Stimulated activated CD8-positive, alpha-beta memory T cell treated with anti-CD3 and anti-CD28 coated beads, Interleukin-4, amount 100 ng/mL, for 24 hours (primary cell): ENCODE measurements at places on chromosomes 16 and 17.

- DNase-seq: no peak
These were observed 23.3 kb upstream of the HOXB13 start for GRCh38 chr17:48751733-48752398.

- DNase-seq: no peak
These were observed 1028.5 kb downstream of the CDH8 start for GRCh38 chr16:61007694-61008093.

GRCh38 chr17:38546396-38546795 is 59.4 kb downstream of the SRCIN1 start:
- no peak for DNase-seq

- DNase-seq: no peak
These were observed 22.2 kb downstream of the MYL4 start for GRCh38 chr17:47231334-47231733.

- no peak for DNase-seq
These were observed 13.3 kb downstream of the MPRIP start for GRCh38 chr17:17055286-17056155.

- no peak for DNase-seq
These were observed 54.8 kb downstream of the USP43 start for GRCh38 chr17:9700136-9700535.

DNA sequence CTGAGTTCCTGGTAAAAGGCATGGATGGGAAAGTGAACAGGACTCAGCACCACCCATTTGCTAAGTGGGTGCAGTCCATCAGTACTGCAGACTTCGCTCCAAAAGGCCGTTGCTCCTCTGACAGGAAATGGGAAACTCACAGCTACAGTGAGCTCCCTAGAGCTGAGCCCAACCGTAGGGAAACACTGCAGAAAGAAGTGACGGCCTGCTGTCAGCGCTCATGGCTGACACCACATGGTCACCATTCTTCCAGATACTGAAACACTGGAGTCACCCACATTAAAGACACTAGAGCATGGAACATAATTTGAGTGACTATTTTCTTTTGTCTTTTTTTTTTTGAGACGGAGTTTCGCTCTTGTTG is 31.9 kb downstream of the UBE2O start:
- DNase-seq: no peak

GRCh38 chr17:8015957-8016631 is 13.7 kb downstream of the GUCY2D start:
- DNase-seq: no peak

DNA sequence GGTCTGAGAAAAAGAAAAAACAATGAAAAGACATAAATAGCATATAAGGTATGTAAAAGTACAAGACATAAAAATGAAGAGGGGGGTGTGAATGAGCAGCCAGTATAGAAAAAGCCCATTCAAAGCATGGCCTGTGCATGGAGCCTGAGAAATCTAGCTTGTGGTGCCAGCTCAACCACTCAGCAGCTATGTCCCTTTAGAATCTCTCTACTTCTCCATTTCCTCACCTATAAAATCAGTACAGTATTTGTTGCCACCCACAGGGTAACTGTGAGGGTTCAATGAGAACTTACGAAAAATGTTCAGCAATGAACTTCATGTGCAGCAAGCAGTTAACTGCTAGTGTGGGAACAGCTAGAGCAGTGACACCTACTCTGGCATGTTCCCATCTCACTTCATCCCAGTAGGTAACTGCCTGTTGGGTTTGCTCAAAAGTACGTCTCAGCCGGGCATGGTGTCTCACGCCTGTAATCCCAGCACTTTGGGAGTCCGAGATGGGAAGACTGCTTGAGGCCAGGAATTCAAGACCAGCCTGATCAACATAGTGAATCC is 15.3 kb downstream of the CYTH1 start:
- no peak for DNase-seq

GRCh38 chr17:332558-333322 is 19.9 kb downstream of the RPH3AL start:
- no peak for DNase-seq

DNA sequence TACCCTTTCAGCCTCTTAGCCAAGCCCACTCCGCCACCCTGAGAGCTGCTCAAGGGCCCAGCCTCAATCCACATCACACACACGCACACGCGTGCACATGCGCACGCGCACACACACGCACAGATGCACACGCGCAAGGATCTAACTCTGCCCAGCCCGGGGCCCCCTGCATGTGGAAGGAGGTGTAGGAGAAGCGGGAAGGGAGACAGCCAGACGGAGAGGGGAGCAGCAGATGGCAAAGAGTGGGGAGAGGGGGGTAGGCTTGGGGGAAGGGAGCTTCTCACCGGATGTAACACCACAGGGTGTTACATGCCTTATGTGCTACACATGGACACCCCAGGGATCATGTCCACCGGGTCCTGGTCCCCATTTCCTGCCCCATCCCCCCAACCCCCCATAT is 15.3 kb downstream of the DLG4 start:
- no peak for DNase-seq

- no peak for DNase-seq
These were observed 43.2 kb downstream of the RAI1 start for GRCh38 chr17:17724307-17725010.

GRCh38 chr17:42457107-42457792 is 1.4 kb upstream of the ATP6V0A1 start:
- DNase-seq: no peak

DNA sequence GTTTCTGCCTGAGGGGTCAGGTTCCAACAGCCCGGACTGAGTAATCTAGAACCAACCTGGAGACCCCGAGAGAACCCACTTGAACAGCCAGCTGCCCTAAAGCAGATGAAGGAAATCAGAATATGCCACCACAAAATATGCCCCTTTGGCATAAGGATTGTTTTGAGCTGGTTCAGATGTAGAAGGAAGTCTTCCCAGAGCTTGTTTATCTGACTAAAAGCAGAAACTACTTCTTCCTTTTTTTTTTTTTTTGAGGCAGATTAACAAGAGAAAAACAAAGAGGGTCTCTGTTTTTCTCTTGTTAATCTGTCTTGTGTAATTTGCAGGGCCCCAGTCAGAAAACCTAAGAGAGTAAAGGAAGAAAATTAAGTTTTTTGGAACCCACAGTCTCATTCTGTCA is 53.0 kb downstream of the PECAM1 start:
- DNase-seq: no peak

GRCh38 chr17:80588702-80589383 is 44.2 kb downstream of the RPTOR start:
- no peak for DNase-seq

GRCh38 chr17:66309793-66310192 is 7.4 kb downstream of the PRKCA start:
- DNase-seq: no peak

- DNase-seq: no peak
These were observed 17.1 kb downstream of the ST6GALNAC1 start for GRCh38 chr17:76626442-76626841.

- no peak for DNase-seq
These were observed 22.3 kb upstream of the SMPD3 start for GRCh38 chr16:68470461-68471150.

- no peak for DNase-seq
These were observed 53.9 kb downstream of the AIPL1 start for GRCh38 chr17:6380915-6381438.

DNA sequence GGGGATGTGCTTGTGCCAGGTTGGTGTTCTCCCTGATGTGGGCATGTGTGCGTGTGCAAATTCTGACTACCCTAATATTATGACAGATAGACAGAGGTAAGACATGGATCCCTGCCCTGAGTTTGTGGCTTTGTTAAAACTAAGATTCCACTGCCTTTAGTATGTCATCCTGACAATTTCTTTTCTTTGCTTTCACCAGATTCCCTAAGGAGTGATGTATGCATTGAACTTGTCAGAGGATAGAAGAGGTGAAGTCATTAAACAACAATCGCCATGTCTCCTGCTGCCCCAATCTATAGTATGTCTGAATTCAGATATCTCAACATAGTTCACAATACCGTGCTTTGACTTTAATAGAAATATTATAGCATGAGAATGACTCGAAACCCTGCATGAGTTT is 137.1 kb upstream of the ELAC2 start:
- DNase-seq: no peak

DNA sequence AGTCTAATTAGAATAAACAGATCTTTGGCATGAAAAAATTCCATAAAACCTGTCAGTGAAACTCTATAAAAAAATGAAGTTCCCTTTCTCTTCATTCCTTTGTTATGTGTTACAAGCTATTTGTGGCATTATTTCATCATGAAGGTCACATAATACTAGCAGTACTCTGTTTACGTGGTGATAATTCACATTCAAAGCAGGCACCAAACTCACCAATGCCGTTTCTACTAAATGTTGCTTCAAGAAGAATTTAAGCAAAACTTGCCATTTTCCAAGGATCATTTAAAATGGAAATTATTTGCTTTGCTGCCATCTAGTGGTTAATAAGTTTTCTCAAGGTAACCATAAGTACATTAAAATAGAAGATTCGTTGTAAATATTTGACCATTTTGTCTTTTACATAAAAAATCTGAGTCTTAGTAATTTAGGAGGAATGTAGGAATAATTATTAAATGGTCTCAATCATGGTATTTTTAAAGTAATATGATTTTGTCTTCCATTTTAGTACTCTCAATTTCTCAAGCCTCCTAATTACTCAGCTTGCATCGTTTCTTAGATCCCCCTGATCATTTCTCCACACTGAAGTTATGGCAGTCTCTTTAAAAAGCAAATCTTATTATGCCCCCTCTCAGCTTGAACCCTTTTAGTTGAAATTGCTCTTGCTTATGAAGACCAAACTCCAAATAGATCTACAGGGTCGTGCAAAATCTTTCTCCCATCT is 80.8 kb downstream of the OMG start:
- no peak for DNase-seq

DNA sequence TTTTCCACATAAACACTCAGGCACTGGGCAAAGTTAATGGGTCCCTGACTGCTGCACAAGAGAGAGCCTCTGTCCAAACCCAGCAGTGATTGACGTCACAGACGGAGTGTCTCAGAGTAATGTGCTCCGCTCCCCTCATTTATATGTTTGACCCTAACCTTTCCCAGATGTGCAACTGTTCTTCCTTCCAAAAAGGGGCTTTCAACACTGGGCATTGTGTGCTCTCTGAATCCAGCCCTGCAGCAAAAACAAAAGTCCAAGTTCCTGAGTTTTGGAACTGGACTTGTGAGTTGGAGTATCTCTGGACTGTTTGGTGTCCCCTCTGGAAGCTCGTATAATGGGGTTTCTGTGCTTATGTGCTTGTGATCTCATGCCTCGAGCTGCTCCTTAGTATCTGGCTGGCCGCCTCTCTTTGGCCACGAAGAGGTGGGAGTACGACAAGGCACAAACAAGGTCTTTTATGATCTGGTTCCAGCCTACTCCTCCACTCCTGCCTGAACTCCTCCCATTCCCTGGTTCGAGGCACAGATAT is 76.4 kb upstream of the SMIM36 start:
- DNase-seq: no peak

- no peak for DNase-seq
These were observed 13.6 kb upstream of the PPM1D start for GRCh38 chr17:60586288-60586974.

DNA sequence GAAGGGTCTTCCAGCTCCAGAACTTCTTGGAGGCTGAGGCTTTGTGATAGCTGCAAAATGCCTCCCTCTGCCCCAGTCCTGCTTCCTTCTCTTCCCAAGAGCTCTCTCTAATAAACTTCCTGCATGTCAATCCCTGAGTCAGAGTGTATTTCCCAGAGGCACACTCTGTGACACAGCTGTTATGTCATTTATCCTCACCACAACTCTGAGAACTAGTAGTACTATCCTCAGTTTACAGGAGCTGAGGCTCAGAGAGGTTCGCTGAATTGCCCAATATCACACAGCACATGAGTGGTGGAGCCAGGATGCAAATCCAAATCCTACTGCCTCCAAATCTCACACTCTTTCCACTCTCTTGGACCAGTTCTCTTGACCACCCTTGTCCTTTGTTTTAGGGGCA is 20.0 kb downstream of the UNC45B start:
- no peak for DNase-seq

DNA sequence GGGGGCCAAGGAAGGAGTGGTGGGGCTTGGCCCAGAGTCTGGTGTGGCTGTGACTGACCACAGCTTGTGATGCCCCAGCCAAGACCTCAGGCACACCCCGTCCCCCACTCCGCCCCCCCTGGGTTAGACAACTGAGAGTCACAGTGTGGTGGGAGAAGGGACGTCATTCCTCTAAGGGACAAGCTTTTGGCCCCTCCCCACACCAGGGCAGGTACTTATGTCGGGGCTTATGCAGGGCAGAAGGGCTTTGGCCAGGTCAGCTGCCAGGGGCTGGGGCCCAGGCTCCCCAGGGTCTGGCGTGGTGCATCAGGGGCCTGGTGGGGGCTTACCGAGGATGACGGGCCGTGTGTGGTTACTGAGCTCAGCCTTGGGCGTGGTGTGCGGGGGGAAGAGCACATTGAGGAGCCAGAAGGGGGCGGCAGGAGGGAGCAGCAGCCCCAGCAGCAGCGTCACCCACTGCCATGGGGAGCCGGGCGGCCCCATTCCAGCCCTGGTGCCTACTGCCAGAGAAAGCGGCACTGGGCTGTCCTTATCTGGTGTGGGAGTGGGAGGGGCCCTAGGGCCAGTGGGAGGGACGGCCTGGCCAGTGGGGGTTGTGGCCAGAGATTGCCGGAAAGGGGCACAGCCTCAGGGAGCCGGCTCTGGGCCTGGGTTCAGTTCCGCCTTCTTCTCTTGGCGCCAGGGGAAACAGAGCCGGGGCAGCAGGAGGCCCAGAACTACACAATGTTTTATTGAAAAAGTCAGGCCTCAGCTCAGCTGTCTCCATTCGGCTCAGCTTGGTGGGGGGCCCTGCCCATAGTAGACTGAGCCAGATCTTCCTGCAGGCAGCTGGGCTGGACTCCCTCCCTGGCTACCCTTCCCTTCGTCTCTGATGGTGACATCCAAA is at the start of gene LCAT:
Gene LCAT, minus strand, starts transcription at position 502 of the 886 bp plus-strand sequence. Its CDS starts 19 bp downstream, at position 483.
- DNase-seq: no peak

DNA sequence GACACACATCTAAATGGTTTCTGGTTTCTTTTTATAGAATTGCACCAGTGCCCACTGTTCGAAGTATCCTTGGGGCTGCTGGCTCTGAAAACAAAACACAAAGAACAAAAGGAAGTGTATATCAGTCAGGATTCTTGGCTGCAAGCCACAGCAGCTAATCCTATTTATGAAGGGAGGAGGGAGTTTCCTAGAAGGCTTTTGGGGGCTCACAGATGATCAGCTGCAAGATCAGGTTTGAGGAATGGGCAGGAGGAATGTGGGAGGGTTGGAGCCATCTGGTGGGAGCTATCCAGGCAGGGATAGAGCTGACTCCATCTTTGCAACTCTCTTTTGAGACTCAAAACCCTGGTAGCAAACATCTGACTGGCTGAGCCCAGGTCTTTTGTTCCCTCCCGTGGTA is 118.3 kb upstream of the EEF2KMT start:
- no peak for DNase-seq

- DNase-seq: no peak
These were observed 62.0 kb upstream of the MARCHF10 start for GRCh38 chr17:62870030-62870541.
